ENCODE measurements at places on chromosomes 5 and 9. TPM values are rescaled to one million over a fixed set of nuclear protein-coding genes. Genes with fewer than 3 reads are reported as not detected.

- no peak overlapping the region for H3K4me3 ChIP-seq
- DNase-seq: no peak
- no peak overlapping the region for H3K27ac ChIP-seq
- no peaks in the 10 kb centered on the region for H3K36me3 ChIP-seq
Measured at GRCh38 chr5:53983568-53984460, 326.6 kb downstream of the ARL15 start.

DNA sequence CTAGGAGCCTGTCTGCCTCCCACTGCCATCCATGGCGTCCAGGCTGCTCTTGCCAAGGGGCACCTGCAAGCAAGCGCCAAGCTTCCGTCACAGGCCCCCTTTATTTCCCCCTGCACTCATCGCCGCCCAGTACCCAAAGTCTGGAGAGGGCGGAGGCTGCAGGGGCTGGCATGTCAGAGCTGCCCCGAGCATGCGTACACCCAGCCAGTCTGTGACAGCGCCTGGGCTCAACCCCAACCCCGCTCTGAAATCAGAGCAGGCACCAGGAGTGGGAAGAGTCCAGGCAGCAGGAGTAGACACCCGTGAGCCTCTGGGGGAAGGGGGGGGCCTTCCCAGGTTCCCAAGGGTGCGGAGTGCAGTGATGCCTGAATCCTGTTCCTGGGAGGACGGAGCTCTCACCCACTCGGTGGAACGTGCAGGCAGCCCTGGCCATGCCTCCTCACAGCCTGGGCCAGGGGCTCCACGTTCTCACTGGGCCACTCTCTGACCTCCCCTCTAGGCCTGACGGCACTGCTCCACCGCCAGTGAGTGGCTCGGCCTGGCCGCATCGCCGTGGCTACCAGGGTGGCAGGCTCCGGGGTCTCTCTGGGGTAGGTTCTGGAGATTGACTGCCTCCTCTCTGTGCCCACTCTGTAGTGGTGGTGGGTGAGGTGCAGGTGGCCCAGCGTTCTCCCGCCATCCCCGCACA lies 469.0 kb downstream of the CDH9 start:
- H3K27me3 ChIP-seq: no peaks in the 10 kb centered on the region
- H3K4me1 ChIP-seq: no peaks in the 10 kb centered on the region
- DNase-seq: no peak
- H3K36me3 ChIP-seq: no peaks in the 10 kb centered on the region
- no peak overlapping the region for H3K4me3 ChIP-seq

The GPRIN1 gene
- total RNA-seq: 1.4 TPM

The AGXT2 gene
- total RNA-seq: 8.0 TPM

The PTBP3 gene
- total RNA-seq: 64.5 TPM

The DYNC2I2 gene
- 32.4 TPM for total RNA-seq

The SAXO1 gene
- total RNA-seq: not detected

The DDX4 gene
- total RNA-seq: not detected

All from hepatocyte (in vitro differentiated cells).